ENCODE measurements at places on chromosomes 11 and 22. TPM values are rescaled to one million over a fixed set of nuclear protein-coding genes. Genes with fewer than 3 reads are reported as not detected.
A peak's percentile ranks its signal among the peaks of the same experiment; 100 is the strongest.

DNA sequence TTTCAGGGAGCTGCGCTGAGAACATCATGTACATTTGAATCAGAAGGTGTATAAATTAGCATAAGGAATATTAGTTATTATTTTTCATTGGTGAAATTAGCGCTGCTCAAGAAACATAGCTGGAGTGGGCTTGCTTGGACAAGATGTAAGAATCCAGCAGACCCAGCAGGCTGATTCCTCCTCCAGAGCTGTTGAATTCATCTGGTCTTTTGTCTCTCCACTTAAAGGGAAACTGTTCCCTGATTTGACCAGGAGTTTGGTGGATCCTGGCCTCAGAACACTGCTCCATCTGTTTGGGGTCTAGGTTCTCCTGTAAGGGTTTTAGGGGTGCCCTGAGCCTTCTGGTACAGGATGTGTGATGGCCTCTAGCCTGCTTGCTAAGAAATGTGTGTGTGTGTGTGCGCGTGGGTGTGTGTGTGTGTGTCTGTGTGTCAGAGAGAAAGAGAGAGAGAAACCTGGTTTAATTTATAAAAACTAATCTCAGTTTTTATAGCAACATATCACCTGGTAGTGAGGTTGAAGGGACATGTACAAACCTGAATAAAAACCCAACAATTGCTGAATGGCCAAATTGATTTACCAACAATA is 8.3 kb upstream of the SORL1 start:
- DNase-seq = no peak

- DNase-seq = no peak
Observed at GRCh38 chr22:25137577-25138525, 61.8 kb upstream of the CRYBB3 start.

- DNase-seq = no peak
Observed at GRCh38 chr11:57675176-57675941, 7.4 kb downstream of the ZDHHC5 start.

GRCh38 chr11:27938011-27938410 is 169.9 kb downstream of the KIF18A start:
- DNase-seq = no peak

DNA sequence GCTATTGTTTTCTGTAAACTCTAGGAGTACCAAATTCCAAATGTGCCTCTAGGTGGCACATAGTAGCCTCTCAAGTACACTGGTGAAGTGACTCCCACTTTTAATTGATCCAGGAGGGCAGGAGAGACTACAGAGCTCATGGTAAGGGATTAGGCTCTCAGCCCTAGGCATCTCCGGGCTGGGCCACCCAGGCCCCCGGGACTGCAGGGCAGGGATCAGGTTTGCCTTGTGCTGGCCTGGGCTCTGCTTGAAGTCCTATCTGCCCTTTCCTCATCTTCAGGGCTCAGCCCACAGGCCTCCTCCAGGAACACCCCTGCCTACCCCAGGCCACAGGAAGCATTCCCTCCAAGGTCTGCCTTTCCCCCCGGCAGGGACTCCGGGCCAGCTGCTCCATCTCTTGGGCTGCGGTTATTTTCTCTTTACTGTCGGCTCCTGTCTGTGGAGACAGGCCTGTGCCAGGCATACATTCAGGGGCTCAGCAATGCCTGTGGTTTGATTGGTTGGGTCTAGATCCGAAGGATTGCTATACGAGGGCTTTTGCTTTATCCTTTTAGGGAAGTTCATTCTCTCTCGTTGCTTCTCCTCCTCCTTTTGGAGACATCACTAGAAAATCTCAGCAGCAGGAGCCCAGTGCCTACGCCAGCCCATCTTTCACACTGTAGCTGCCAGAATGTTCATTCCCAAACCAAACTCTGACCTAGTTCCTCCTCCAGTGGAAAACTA is 32.8 kb downstream of the PARVA start:
- DNase-seq = peak; percentile 66

GRCh38 chr11:116835042-116835772 is 2.2 kb downstream of the APOA1 start:
- no peak for DNase-seq

- DNase-seq = no peak
Observed at GRCh38 chr11:121383716-121384115, 68.4 kb upstream of the SORL1 start.

P2RX6 gene
- total RNA-seq = 10.6 TPM

DNA sequence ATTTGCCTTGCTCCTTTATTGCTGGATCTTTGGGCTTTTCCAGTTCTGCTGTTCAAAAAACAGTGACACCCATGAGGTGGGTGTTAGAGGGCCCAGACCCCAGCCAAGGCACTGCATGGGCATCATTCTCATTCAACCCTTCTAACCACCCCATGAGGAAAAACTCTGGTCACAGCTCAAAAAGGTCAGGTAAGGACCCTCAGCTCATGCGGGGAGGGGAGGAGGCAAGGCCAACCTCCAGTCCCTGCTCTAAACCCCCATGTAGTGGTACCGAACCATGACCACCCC is 7.4 kb downstream of the GNB1L start:
- DNase-seq = no peak
